ENCODE measurements at places on chromosomes 7 and 10.

- no peak for DNase-seq
Observed at GRCh38 chr7:84462259-84462658, 267.7 kb upstream of the SEMA3A start.

- no peak for DNase-seq
Observed at GRCh38 chr10:113732966-113733365, 18.5 kb upstream of the PLEKHS1 start.

DNA sequence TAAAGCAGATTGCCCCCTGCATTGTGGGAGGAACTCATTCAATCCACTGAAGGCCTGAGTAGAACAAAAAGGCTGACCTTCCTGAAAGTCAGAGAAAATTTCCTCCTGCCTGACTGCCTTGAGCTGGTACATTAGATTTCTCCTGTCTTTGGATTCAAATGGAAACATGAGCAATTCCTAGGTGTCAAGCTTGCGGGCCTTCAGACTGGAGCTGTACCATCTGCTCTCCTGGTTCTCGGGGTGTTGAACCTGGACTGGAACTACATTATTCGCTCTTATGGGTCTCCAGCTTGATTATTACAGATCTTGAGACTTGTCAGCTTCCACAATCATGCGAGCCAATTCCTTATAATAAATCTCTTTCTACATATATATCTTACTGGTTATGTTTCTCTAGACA is 173.6 kb upstream of the STEAP4 start:
- no peak for DNase-seq

- DNase-seq: no peak
Observed at GRCh38 chr10:115566867-115567266, 473.7 kb downstream of the ATRNL1 start.

DNA sequence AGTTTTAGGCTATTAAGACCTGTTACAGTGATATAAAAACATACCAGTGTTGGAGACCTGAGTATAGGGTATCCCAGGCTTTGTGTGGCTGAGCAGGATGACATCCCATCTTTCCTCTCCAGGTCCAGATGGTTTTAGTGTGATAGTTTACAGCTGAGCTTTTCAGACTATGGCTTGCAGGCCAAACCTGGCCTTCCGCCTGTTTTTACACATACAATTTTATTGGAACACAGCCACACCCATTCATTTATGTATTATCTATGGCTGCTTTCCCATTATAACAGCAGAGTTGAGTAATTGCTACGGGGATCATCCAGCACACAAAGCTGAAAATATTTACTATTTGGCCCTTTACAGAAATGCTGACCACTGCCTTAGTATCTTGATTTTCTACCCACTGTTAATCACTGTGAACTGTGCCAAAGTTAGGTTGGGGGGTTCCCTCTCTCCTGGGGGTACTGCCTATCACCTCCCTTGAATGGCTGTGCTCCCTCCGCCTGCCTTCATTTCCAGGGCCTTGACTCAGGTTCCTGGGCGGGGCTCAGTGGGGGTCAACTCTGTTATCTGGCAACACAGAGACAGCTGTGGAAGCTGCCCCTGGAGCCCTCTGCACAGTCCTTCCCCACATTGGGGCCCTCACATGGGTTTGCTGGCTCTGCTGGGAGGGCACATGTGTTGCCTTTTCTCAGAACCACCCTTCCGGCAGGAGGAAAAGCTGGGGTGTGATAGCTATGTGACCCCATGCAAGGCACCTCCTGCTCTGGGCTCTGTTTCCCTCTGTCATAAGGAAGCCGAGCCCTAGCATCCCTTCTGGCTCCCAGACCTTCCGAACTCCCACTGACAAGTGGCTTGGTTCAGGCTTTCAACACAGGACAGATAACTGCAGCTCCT is 40.3 kb upstream of the SH2D4B start:
- DNase-seq: peak; percentile 78

DNA sequence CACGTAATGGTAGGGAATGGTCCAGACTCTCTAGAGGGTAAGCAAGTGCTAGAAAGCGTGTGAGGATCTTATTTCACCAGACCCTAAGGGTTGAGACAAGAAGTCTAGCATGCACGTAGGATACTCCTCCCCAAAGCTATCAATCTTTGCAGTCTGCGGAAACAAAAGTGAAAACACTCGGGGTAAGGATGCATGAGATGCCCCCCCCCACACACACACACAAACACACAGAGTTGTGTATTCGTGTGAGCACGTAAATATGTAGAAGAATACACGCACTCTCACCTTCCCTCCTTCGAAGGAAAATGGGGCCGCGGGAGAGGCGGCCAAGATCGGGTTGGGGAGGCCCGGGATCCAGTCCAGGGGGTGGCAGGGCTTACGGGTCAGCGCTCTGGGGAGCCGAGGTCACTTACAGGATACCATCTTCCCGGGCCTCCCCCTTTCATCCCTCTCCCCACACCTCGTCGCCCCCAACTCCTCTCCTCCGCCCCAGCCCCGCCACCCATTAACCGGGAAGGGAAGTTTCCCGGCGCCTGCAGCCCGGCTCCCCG is 455 bp downstream of the CUL2 start:
- peak; percentile 32 for DNase-seq

- DNase-seq: no peak
Observed at GRCh38 chr10:112826018-112826697, 123.9 kb upstream of the TCF7L2 start.

GRCh38 chr7:135098391-135098790 is 49.5 kb upstream of the TMEM140 start:
- DNase-seq: peak; percentile 95

- DNase-seq: peak; percentile 77
Observed at GRCh38 chr7:129612112-129613015, 844 bp downstream of the NRF1 start.

GRCh38 chr7:91330191-91330808 is 66.1 kb downstream of the FZD1 start:
- no peak for DNase-seq

DNA sequence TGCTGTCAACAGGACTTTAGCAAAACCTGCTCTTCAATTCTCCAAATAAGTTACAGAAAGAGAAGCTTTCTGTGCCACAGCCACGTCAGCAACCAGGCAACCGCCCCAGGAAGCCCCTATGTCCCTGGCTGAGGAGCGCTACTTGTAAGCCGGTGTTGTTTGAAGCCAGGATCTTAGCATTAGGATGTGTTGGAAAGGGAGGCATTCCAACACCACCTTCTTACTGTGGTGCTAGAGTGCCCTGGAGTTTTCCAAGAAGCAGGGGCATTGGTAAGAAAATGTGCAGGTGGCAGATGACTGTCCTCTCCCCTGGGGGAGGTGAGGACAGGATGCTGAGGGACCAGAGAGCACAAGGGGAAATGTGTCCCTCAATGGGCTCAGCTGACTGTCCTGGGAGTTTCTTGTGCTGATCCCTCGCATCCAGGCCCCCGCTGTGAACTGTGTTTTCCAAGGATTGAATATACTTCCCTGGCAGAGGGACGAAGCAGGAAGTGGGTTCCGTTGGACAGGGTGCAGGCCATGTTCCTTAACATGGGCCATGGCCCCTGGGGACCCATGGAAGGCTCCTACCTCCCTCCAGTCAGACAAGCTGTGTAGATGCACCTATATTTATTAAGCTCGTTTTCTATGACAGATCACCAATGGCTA is 139.6 kb upstream of the GDF10 start:
- DNase-seq: no peak

DNA sequence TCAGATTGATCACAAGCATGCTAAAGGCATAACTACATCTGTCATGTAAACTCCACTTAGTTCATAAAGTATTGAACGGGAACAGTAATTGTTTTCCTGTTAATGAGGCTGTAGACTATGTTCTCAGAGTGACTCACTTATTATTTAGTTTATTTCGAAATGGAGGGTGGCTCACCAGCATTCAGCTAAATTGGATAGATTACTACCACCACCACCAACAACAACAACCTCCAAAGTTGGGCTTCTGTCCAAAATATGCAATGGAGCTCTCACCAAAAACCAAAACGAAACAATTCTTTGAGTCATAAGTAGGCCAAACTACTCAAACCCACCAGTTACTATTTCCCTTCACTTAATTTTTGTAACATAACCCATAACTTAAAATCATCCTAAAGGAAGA is 127.9 kb upstream of the NRBF2 start:
- DNase-seq: no peak

GRCh38 chr10:62073429-62073828 is 171.9 kb downstream of the ARID5B start:
- DNase-seq: no peak

DNA sequence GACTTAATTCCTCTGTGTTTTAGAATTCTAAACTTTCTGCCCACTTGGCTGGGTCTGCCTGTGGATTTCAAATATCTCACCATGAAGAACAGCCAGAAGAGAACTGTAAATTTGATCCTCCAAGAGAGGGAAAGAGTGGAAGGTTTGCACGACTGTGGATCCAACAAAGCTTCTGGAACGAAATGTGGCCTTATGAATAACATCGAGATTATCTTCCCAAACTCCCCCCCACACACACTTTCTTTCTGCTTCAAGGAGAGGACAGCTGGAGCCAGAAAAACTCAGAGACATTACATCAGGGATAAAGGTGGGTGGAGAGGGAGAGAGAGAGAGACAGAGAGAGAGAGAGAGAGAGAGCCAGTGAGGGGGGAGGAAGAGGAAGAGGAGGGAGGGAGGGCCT is 570.1 kb upstream of the MGMT start:
- DNase-seq: no peak

- no peak for DNase-seq
Observed at GRCh38 chr7:36236073-36236472, 83.0 kb downstream of the EEPD1 start.

DNA sequence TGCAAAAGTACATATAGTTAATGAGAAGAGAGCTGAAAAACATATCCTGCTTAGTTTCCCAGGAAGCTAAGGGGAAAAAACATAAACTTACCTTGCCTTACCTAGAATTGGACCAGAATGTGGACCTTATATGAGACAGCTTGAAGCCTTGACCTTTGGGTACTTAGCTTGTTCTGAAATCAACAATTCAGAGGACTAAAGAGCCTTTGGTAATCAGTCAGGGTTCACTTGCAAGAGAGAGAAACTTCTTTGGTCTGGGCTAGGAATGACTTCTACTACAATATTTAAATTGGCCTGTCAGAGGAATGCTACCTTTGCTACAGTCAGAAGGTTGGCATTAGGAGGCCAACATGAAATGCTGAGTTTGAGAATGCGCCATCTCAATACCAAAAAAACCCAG is 24.9 kb downstream of the SAMD8 start:
- no peak for DNase-seq

DNA sequence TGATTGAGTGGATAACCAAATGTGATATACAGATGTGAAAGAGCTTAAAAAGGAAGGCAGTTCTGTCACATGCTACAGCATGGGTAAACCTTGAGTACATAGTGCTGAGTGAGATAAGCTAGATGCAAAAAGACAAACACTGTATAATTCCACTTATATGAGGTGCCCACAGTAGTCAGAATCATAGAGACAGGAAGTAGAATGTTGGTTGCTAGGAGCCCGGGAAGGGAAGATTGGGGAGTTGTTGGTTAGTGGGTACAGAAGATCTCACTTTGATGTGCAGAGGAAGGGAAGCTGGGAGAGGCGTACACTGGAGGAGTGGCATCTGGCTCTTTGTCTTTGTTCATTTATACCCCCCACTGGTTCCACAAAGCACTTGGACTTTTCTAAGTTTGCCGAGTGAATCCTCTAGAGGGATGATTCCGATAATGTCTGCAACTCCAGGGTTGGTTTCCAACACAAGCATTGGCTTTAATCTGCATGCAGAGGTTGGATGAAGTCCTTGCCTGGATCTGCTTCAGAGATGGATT is 39.5 kb downstream of the TSPAN14 start:
- DNase-seq: no peak

GRCh38 chr10:5504146-5505072 is 5.0 kb upstream of the CALML5 start:
- DNase-seq: no peak
